ENCODE measurements at places on chromosomes 6 and 20.

DNA sequence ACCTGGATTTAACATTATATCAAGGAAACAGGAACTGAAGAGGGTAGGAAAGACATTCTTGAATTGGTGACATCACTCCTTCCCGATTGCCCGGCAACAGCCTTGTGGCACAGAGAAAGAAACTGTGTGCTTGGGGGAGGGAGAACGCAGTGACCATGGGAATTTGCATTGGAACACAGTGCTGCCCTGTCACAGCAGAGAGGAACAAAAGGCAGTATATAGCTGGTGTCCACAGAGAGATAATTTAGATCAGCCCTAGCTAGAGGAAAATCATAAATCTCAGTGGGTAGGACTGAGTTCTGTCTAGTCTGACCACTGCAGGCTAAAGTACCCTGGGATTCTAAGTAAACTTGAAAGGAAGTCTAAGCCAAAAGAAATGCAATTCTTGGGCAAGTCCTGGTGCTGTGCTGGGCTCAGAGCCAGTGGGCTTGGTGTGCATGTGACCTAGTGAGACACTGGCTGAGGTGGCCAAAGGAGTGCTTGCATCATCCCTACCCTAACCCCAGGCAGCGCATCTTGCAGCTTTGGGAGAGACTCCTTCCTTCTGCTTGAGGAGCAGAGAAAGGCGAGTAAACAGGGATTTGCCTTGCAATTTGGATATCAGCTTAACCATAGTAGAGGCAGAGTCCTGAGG, 697.6 kb downstream of the HACE1 start:
- DNase-seq = no peak

GRCh38 chr6:165600606-165601005, 62.4 kb downstream of the PDE10A start:
- DNase-seq = no peak

- no peak for DNase-seq
These were observed 374.9 kb downstream of the GJA1 start for GRCh38 chr6:121810158-121811032.

- no peak for DNase-seq
These were observed 85.8 kb downstream of the MAP3K5 start for GRCh38 chr6:136706430-136706829.

GRCh38 chr6:135796643-135797305, 54.7 kb upstream of the PDE7B start:
- DNase-seq = no peak

DNA sequence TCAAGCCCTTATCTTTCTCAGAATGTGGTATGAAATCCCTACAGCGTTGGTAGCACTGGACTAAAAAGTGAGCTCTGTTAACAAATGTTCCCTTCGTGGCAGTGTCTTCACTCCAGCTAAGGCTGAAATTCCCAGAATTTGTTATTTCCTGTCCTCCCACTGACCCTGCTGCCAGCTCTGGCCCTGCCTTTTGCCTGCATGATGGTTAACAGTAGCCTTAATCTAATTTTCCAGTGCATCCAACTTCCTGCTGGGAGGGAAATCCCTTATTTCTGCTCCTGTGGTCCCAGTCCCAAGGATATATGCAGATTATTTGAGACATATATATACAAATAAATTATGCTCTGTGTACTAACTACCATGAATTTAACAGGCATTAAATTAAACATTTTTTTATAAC, 157.2 kb upstream of the CARMIL1 start:
- DNase-seq = no peak

GRCh38 chr20:39800548-39800947, 838.4 kb downstream of the DHX35 start:
- no peak for DNase-seq

GRCh38 chr6:147564556-147564955, 56.1 kb downstream of the SAMD5 start:
- DNase-seq = no peak

- DNase-seq = no peak
These were observed 385.7 kb upstream of the MMS22L start for GRCh38 chr6:97668716-97669115.

- DNase-seq = no peak
These were observed 157.8 kb upstream of the PREP start for GRCh38 chr6:105560611-105561066.

- no peak for DNase-seq
These were observed 670.8 kb downstream of the PRKN start for GRCh38 chr6:162056745-162057144.

DNA sequence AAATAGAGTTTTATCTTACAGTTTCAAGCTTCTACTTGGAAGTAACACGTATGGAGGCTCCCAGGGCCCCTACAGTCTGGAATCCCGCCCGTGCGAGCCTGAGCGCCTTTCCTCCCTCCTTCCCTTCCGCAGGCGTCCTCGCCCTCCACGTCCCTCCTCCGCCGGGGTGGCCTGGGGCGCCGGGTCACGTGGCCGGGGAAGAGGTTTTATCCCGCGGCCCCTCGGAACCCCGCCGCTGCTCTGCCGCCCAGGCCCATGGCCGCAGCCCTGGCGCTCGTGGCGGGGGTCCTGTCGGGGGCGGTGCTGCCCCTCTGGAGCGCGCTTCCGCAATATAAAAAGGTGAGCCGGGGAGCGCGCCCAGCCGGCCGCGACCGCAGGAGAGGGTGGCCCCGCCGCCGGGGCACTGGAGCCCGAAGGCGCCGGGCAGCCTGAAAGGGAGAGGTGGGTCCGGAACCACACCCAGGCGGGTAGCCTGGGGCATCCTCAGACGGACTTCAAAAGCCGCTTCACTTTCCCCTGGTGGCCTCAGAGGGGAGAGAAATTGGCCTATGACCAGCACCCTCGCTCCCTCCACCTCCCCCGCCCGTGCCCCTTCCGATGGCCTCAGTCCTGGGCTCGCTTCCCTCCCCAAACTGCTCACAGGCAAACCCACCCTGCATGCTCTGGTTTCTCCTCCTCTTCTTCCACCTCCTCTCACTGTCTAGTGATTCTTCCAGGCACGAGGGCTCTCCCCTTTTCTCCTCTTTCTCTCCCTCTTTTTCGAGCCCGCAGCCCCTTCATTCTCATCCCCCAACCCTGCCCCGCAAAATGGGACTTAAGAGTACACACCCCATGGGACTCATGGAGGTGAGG, at the start of gene CLPSL2:
Gene CLPSL2 (plus strand): TSS at position 235 of the 852 bp plus-strand sequence. CDS start 21 bp downstream, at position 256.
- DNase-seq = no peak
